ENCODE measurements at places on chromosomes 6 and 20.
A peak's percentile ranks its signal among the peaks of the same experiment; 100 is the strongest.

DNA sequence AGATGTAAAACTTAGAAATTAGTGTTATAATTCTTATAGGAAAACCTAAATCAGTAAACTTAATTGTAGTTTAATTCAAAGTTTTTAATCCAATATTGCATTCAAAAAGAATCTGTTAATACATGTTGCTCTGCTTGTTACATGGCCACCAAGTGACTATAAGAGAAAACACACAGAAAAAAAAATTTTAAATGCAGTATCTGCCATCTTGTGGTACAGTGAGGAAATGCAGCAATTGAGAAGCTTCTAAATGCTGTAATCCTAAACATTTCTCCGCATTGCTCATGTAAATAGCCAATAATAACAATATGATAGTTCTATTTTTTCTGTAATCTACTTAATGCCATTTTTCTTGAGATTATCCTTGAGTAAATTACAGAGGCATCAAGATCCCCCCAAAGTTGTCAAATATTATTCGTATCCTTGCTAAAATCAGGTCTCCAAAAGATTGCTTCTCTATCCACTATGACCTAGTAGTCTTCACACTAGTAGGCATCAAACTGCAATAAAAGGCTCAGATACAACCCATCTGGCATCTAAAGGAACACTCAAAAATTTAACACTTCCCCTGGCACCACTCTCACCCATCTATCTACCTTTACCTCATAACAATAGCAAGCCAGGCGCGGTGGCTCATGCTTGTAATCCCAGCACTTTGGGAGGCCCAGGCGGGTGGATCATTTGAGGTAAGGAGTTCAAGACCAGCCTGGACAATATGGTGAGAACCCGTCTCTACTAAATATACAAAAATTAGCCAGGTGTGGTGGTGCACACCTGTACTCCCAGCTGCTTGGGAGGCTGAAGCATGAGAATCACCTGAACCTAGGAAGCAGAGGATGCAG lies 34.6 kb downstream of the HDAC2 start:
- DNase-seq: peak; percentile 49

- DNase-seq: peak; percentile 12
Observed at GRCh38 chr6:136586295-136586694, 36.1 kb upstream of the MAP7 start.

DNA sequence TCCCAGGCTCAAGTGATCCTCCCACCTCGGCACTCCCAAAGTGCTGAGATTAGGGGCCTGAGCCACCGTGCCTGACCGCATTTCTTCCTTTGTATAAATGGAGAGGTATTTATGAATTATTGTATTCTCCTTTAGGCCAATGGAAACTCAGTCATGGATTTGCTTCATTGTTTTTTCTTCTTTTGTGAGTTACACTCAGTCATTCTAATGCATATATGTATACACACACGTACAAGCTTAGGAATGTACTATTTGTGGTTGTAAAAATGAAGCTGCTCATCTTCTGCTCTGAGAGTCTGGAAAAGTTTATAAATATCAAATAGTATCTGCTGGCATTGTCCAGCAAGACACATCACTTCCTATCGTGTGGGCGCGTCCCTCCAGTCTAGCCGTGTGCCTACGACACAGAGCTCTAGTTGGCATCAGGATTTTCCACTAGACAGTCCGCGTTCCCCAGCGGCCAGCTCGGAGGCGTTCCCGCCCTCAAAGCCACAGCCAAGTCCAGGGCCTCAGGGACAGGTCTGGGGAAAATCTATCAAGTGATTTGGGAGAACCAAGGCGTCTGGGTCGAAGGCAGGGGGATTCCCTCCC lies 215.2 kb downstream of the NFATC2 start:
- DNase-seq: no peak

DNA sequence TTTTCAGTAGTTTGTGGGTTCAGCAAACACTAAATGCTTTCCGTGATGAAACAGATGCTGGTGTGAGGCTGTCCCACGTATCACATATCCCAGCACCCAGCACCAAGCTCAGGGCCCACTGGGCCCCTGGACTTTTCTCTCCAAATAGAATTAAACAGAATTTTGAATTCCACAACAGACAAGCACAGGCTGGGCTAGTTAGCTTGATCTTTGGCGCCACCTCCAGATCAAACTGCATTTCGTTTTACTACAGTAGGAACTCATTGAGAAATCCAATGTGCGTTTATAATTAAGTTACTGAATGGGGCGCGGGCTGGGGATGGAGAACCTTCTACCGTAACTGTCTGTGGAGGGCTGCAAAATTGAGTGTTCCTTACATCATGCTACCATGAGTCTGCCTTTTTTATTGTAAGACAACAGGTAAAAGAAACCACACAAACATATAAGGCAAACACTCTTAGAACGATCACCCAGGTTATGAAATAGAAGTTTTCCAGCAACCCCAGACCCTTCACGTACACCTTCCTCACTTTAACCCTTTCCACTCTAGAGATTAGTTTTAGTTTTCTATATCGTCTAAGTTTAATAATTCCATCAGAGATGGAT lies 107.8 kb downstream of the ZFP64 start:
- peak; percentile 51 for DNase-seq

DNA sequence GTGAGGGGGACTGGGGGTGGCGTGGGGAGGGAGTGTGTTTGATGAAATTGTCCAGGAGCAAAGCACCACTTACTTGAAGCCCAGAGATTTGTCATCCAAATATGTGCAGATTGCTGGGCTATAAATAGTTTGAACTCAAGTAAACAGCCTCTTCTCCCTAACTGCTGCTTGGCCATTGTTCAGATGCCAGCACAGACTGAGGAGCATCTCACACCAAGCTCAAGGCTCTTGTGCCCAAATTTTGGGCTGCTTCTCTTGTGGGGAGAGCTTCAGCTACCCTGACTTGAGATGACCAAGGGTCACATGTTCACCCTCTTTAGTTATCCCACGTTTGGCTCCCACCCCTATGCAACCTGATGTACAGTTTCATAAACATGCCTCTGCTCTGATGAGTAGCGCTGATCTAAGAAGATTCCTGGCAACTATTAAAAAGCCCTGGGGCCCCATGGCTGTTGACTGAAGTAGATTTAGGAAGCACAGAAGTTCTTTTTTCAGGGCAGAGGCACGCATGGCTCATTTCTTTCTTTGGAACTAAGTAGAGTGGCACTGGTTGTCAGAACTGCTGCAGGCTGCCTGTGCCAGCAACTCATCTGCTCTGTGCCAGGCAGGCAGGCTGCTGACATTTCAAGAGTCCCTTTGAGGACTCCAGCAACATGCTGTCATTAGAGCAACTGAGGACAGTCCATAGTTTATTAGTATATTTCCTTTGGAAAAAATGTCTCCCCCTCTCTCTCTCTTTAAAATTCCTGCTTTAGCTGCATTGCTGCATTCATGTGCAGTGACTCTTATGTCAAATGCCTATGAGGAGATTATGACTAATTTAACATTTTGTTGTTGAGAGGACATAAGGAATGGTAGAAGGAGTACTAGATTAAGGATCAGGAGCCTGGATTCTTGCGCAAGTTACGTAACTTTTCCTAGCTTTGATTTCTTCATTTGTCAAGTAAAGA lies 9.6 kb upstream of the PKIG start:
- DNase-seq: no peak

- DNase-seq: no peak
Observed at GRCh38 chr20:49775229-49775693, 37.4 kb upstream of the SLC9A8 start.

DNA sequence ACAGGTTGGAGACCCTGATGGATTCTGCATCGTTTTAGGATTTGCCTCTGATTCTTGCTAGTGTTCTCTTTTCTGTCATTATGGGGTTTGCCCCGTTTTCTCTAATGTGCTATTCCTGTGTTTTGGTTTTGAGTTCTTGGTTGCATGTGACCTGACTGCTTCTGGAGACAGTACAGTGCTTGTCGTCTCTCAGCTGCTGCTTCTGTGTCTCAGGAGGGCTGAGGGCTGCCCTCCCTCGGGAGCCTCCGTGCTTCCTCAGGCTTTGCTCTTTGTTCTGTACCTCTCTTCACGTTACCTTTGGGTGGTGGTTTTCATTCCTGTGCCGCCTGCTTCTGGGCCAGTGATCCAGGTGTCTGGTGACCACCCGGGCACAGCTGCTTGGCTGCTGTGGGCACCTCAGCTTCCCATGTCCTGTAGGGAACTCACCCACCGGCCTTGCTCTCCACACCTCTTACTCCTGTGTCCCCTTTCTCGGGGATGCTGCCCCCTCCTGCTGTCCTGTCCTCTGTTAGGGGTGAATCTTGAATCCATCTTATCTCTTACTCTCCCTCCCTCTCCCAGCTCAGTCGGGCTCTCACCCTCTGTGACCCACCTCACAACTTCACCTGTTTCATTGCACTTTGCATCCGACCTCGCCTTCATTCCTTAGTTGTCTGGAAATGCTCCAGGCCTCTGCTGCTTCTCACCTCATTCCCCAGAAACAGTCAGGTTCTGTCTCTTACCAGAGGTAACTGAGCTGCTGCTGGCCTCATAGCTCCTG lies 33.2 kb downstream of the PANK2 start:
- no peak for DNase-seq

DNA sequence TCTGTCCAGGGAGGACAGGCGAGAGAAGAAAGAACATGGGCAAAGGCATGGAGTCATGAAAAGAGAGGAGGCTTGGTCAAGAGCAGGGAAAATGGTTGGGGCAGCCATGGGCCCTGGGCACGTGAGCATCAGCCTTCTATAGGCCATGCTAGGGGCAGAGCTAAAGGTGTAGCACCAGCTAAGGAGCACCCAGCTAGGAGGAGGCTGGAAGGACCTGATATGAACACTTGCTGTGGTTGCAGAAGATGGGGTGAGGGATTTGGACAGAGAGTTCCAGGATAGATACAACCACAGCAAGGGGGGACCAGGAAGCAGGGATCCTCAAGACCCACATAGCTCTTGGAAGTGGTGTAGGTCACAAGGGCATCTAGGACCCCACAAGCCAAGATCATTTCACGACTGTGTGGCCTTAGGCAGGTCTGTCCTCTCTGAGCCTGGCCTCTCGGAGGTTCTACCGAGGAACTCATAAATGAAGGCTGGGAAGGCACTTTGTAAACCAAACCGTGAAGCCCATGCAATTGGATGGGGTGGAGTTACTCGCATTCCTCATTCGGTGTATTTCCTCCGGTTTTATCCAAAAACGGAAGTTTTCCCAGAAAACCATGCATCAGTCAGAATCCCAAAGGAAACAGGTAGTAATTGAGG lies 74.0 kb upstream of the TOP1 start:
- DNase-seq: no peak

- DNase-seq: no peak
Observed at GRCh38 chr20:24681634-24682495, 212.4 kb downstream of the SYNDIG1 start.

DNA sequence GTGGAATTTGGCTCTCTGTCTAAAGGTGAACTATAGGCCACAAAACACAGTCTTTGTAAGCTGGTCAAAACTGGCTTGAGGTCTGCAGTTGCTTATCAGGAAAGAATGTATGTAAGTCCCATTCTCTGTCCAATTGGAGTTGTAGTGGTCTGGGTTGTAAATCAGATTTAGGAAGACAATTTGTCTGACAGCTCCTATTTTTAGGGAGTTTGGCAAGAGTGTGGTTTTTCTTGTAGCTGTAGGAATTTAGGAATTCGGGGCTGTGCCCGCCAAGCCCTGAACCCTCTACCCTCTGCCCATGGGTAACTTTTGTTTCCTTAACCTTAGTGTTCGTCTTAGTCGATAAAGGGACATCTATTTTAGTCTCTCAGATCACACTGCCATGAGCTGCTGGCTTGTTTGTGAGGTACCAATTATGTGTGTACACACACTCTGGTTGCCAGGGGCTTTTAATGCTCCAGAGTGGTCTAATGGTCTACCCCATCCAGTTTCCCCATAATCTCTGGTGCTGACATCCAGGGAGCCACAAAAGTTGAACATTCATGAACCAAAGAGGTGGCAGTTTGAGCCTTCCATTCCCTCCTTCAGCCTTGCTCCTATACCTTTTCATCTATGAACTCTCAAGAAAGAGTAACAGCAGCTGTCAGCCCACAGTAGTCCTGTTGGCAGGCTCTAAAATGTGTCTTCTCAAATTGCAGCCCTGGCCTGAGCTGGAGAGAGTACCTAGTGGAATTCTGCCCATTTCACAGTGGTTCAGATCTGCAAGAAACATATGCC lies 93.0 kb downstream of the ANKRD6 start:
- no peak for DNase-seq

- DNase-seq: no peak
Observed at GRCh38 chr6:154402081-154402780, 45.6 kb upstream of the IPCEF1 start.

GRCh38 chr6:95091823-95092436 lies 485.4 kb upstream of the MANEA start:
- peak; percentile 37 for DNase-seq

DNA sequence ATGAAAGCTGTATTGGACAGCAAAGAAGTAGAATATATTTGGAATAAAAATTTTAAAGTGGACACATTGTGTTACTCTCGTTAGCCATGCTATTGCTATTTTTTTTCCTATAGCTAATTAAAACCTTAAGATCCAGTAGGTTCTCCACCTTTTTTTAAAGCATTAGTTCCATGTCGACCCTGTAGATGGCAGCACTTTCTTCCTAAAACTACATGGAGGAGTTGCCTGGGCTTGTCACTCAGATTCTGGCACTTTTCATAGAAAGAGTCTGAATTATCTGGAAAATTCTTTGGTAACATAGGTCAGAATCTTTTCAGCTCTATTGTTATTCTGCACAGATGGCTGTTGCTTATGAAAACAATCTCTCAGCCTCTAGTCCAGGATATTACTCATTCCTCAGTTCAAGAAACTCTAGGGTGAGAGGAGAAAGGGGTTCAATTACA lies 42.0 kb upstream of the ESR1 start:
- peak; percentile 73 for DNase-seq

DNA sequence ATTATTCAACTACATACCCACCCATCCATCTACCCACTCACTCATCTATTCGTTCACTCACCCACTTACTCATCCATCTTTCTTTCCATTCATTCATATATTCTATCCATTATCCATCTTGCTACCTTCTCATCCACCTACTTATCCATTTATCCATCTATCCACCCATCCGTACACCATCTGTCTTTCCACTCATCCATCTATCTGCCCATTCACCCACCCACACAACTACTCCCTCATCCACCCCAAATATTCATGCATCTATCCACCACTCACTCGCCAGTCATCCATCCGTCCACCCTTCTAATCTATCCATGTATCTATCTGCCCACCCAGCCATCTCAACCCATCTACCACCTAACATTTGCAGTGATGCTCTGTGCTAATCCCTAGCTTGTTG lies 13.6 kb upstream of the KCNB1 start:
- DNase-seq: no peak

- DNase-seq: no peak
Observed at GRCh38 chr20:9506964-9507369, 7.4 kb upstream of the LAMP5 start.

GRCh38 chr20:19824861-19825260 lies 66.8 kb downstream of the RIN2 start:
- no peak for DNase-seq

DNA sequence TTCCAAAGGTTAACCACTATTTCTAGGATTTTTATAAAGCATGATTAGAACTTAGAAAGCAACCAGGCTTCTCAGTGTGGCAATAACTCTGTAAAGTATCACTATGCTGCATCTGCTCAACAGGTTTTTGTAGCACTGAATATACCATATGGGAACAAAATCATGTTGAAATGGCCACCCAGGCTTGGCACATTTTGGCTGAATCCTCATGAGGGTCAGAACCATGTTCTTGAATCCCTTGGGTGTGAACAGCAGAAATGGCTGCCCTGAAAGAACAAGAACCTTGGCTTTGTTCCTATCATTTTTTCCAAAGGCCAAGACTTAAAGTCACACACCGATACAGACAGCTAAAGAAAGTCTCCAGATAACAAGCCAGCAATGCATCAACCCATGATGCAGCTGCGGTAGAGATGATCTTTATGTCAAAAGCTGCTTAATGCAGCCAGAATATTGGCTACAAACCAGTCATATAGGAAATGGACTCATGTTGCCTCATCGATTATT lies 283.0 kb upstream of the NOX3 start:
- DNase-seq: no peak

- peak; percentile 93 for DNase-seq
Observed at GRCh38 chr6:135114355-135115145, 59.9 kb upstream of the HBS1L start.
